Head of caudate nucleus (tissue), 42 donors: ENCODE measurements at places on chromosomes 5 and 9.

GRCh38 chr5:56833325-56833724, 18.0 kb downstream of the MAP3K1 start:
- peak; percentile 52 for DNase-seq

- DNase-seq, result no peak
Observed at GRCh38 chr9:82606492-82607382, 456.2 kb downstream of the RASEF start.

DNA sequence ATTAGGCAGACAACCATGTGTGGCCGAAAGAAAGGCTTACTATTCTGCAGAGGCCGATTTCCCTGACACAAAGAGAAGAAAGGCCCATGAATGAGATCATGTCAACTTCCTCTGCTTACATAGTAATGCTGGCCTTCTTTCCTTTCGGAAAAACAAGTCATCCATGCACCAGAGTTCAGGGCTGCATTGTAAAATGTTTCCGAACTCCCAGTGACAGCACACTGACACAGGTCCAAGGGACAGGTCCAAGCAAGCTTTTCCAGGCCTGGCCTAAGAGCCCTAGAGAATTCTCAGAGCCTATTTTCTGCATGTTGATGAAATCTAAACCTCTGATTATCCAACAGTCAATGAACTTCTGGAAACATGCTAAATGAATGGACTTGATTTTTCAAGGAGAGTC, 140.9 kb downstream of the ZNF608 start:
- DNase-seq, result peak; percentile 31

- no peak for DNase-seq
Observed at GRCh38 chr9:23636199-23636598, 189.8 kb downstream of the ELAVL2 start.

DNA sequence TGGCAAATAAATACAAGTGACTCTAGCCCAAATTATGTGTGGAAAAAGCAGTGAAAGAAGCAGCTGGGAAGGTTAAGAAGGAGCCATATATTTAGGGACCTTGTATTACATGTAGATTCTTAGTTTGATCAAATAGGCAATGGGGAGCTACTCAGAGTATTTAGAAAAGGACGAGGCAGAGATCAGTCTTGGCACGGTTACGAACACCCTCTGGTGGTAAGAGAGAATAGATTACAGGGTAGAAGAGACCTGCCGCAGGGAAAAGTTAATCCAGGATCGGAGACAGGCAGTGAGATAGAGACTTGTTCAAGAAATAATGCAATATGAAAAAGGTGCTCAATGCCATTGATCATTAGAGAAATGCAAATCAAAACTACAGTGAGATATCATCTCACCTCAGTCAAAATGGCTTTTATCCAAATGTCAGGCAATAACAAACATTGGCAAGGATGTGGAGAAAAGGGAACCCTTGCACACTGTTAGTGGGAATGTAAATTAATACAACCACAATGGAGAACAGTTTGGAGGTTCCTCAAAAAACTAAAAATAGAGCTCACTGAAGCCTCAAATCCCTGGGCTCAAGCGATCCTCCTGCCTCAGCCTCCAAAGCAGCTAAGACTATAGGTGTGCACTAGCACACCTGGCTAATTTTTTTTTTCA, 12.0 kb downstream of the INIP start:
- DNase-seq, result no peak

DNA sequence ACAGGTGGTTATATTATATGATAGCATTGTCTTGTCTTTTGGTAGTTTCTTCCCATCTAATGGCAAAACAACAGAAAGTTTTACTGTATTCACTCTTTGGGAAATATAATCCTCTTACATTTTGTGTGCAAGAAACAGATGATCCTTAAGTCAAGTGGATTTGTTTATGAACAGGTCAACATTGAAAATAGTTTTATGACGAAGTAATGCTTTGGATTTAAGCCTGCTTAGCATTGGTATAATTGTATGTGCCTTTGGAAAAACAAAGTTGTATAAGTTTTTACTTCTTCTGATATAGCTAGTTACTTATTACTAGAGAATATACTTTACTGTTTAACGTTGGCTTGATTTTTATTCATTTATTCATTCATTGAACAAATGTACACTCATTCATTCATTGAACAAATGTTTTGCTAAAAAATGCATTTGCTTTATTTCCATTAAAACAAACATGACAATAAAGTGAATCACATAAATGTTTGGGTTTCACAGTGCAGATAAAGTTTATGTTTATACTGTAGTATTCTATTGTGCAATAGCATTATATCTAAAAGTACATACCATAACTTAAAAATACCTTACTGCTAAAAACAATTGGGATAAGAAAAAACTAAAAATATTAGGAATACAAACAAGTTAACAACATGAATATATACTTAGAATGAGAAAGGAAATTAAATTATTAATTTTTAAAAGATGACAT, 12.3 kb downstream of the SGCD start:
- no peak for DNase-seq

- no peak for DNase-seq
Observed at GRCh38 chr5:10467281-10468198, 25.9 kb downstream of the ROPN1L start.

GRCh38 chr9:88983865-88984542, 7.3 kb upstream of the S1PR3 start:
- no peak for DNase-seq
